ENCODE measurements at places on chromosomes 16 and 17. TPM values are rescaled to one million over a fixed set of nuclear protein-coding genes. Genes with fewer than 3 reads are reported as not detected.

GRCh38 chr17:237406-237955, 56.0 kb upstream of the DOC2B start:
- H3K36me3 ChIP-seq, result no peaks in the 10 kb centered on the region
- H3K27me3 ChIP-seq, result no peaks in the 10 kb centered on the region
- no peak overlapping the region for H3K4me3 ChIP-seq
- H3K27ac ChIP-seq, result no peak overlapping the region
- H3K4me1 ChIP-seq, result peaks cover 2% of the 10 kb centered on the region
- no peak for DNase-seq

DNA sequence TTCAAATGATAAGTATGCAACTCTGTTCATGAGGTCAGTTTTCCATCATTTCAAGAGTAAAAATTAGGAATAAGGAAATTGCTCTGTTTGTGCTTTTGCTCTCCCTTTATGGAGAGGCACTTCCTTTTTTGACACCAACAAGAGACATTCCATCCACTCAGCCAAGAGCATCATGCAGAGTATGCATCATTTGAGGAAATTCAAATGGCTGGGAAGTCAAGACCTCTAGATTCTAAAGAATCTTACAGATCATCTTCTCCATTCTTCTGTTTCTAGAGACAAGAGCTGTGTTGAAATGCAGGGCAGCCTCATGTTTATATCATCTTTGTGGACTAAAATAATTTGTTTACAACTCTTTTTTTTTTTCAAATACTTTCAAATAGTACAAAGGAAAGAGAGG, 669.4 kb downstream of the CDH11 start:
- H3K27ac ChIP-seq, result no peak overlapping the region
- H3K4me1 ChIP-seq, result no peaks in the 10 kb centered on the region
- no peak overlapping the region for H3K4me3 ChIP-seq
- no peaks in the 10 kb centered on the region for H3K36me3 ChIP-seq

GRCh38 chr17:38663125-38663751, 11.5 kb downstream of the EPOP start:
- H3K4me3 ChIP-seq, result no peak overlapping the region
- H3K27me3 ChIP-seq, result no peaks in the 10 kb centered on the region

GRCh38 chr17:63587770-63588169, 12.9 kb upstream of the TACO1 start:
- no peak overlapping the region for H3K4me3 ChIP-seq
- H3K27me3 ChIP-seq, result no peaks in the 10 kb centered on the region

- no peaks in the 10 kb centered on the region for H3K36me3 ChIP-seq
- DNase-seq, result no peak
- peaks cover 2% of the 10 kb centered on the region for H3K4me1 ChIP-seq
- H3K27me3 ChIP-seq, result no peaks in the 10 kb centered on the region
- no peak overlapping the region for H3K4me3 ChIP-seq
These were observed 40.9 kb upstream of the CCNF start for GRCh38 chr16:2388139-2388874.

- DNase-seq, result no peak
- peak overlapping the region; percentile 55 for H3K27ac ChIP-seq
- H3K36me3 ChIP-seq, result peaks cover 12% of the 10 kb centered on the region
These were observed 264.2 kb downstream of the SEC14L1 start for GRCh38 chr17:77404812-77405581.

- peak overlapping the region; percentile 89 for H3K27ac ChIP-seq
- H3K36me3 ChIP-seq, result no peaks in the 10 kb centered on the region
- no peaks in the 10 kb centered on the region for H3K27me3 ChIP-seq
- no peak overlapping the region for H3K4me3 ChIP-seq
- no peak for DNase-seq
- H3K4me1 ChIP-seq, result peaks cover 13% of the 10 kb centered on the region
These were observed 306.7 kb upstream of the XYLT1 start for GRCh38 chr16:17777408-17777863.

DNA sequence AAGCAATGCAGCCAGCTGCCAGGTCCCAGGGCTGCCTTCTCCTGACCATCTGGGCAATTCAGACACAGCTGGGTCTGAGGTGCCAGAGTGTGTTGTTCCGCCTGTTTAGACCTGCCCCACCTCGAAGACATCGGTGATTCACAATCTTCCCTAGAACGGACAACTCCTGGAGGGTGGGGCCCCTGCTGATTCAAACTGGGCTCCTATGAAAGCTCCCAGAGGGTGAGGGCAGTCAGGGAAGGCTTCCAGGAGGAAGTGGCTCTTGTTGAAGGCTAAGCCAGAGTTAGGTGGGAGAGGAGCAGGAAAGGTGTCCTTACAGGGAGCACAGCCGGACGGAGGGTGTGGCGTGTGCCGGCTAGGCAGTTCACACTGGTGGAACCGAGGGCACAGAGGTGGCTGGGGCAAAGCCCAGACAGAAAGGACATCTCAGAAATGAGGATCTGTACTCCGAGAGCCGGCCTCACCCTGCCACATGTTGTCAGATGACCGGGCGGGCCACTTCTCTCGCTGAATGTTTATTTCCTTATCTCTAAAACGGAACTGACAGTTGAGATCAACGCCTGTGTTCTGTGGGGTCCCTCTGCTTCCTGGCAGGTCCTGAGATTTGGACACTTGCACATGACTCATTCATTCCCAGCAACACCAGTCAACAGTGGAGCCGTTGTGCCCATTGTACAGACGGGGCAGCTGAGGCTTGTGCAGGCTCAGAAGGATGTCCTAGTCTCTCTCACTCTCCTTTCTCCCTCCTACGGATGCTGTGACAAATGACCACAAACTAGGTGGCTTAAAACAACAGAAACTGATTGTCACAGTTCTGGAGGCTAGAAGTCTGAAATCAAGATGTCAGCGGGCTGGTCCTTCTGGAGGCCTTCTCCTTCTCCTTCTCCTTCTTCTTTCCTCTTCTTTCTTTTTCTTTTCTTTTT, 26.9 kb upstream of the LITAF start:
- H3K36me3 ChIP-seq, result no peaks in the 10 kb centered on the region
- no peaks in the 10 kb centered on the region for H3K27me3 ChIP-seq
- H3K4me1 ChIP-seq, result no peaks in the 10 kb centered on the region
- no peak overlapping the region for H3K4me3 ChIP-seq

GRCh38 chr17:59838052-59838916, 54.5 kb downstream of the TUBD1 start:
- H3K36me3 ChIP-seq, result peaks cover 46% of the 10 kb centered on the region
- H3K4me3 ChIP-seq, result peak overlapping the region; percentile 53
- DNase-seq, result no peak
- H3K27me3 ChIP-seq, result no peaks in the 10 kb centered on the region
- H3K4me1 ChIP-seq, result peaks cover 11% of the 10 kb centered on the region

GRCh38 chr16:88993166-88993761, 16.3 kb upstream of the CBFA2T3 start:
- no peak overlapping the region for H3K27ac ChIP-seq
- H3K4me3 ChIP-seq, result no peak overlapping the region
- DNase-seq, result no peak
- H3K36me3 ChIP-seq, result no peaks in the 10 kb centered on the region
- no peaks in the 10 kb centered on the region for H3K27me3 ChIP-seq

DNA sequence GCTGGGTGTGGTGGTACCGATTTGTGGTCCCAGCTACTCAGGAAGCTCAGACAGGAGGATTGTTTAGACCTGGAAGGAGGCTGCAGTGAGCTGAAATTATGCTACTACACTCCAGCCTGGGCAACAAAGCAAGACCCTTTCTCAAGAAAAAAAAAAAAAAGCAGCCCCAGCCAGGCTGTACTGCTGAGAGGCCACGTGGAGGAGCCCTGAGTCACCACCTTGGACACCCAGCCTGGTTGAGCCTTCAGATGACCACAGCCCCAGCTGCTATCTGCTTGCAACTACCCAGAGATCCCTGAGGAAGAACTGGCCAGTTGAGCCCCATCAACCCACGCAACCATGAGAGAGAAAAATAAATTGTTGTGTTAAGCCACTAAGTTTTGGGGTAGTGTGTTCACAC, 23.6 kb upstream of the GPRC5C start:
- no peaks in the 10 kb centered on the region for H3K36me3 ChIP-seq
- DNase-seq, result no peak
- H3K27ac ChIP-seq, result no peak overlapping the region
- H3K27me3 ChIP-seq, result no peaks in the 10 kb centered on the region
- H3K4me1 ChIP-seq, result no peaks in the 10 kb centered on the region

GRCh38 chr16:52470585-52470984, 76.4 kb downstream of the TOX3 start:
- H3K4me1 ChIP-seq, result no peaks in the 10 kb centered on the region
- no peak for DNase-seq
- no peaks in the 10 kb centered on the region for H3K36me3 ChIP-seq
- H3K27ac ChIP-seq, result no peak overlapping the region

- H3K4me1 ChIP-seq, result no peaks in the 10 kb centered on the region
- no peaks in the 10 kb centered on the region for H3K27me3 ChIP-seq
- no peak overlapping the region for H3K4me3 ChIP-seq
- no peak overlapping the region for H3K27ac ChIP-seq
These were observed 448.1 kb upstream of the DYNLRB2 start for GRCh38 chr16:80092681-80093080.

DNA sequence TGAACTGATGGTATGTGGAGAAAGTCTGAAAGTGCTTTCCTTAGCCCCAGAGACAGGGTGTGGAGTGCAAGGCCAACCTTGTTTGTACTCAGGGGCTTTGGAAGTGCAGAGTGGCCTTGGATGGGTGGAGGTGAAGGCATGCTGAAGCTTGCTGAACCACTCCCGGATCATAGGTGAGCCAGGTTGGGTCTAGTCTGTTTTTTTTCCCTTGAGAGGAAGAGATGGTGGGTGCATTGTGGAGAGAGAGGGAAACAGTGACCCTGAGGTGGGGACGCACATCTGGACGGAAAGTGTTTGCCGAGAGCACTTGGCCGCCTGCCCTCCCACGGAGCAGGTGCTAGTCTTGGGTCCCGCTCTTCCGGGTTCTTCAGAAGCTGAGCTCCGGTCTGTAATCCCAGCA, 12.5 kb downstream of the ABAT start:
- H3K36me3 ChIP-seq, result no peaks in the 10 kb centered on the region
- no peak for DNase-seq
- no peak overlapping the region for H3K4me3 ChIP-seq
- no peaks in the 10 kb centered on the region for H3K27me3 ChIP-seq

- H3K4me1 ChIP-seq, result peaks cover 19% of the 10 kb centered on the region
- H3K27me3 ChIP-seq, result no peaks in the 10 kb centered on the region
These were observed 171.0 kb downstream of the MAF start for GRCh38 chr16:79429381-79430190.

GRCh38 chr16:80231888-80232287, 308.9 kb upstream of the DYNLRB2 start:
- H3K4me1 ChIP-seq, result peaks cover 4% of the 10 kb centered on the region
- no peaks in the 10 kb centered on the region for H3K27me3 ChIP-seq
- H3K27ac ChIP-seq, result no peak overlapping the region
- no peaks in the 10 kb centered on the region for H3K36me3 ChIP-seq
- no peak for DNase-seq

GRCh38 chr17:74987909-74988711, 678 bp downstream of the CDR2L start:
- H3K27ac ChIP-seq, result peak overlapping the region; percentile 92
- H3K36me3 ChIP-seq, result no peaks in the 10 kb centered on the region
- peak overlapping the region; percentile 93 for H3K4me3 ChIP-seq
- peak; percentile 86 for DNase-seq
- peaks cover 6% of the 10 kb centered on the region for H3K4me1 ChIP-seq

DNA sequence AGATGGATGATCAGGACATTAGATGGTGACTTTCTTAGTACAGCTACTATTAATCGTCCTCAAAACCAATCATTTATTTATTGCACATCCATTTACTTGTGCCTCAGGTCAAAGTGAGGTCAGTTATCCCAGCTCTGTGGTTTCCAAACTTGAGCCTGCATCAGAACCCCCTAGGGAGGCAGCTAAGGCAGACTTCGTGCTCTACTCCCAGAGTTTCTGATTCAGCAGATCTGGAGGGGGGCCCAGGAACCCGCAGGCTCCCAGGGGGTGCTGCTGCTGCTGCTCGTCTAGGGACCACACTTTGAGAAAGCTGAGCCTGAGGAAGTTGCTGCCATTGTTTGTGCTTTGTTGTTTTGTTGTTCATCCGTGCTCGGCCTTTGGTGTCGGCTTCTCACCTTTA, 44.0 kb upstream of the CLEC18B start:
- no peaks in the 10 kb centered on the region for H3K4me1 ChIP-seq
- DNase-seq, result no peak
- no peak overlapping the region for H3K27ac ChIP-seq
- no peaks in the 10 kb centered on the region for H3K27me3 ChIP-seq
- H3K36me3 ChIP-seq, result peaks cover 78% of the 10 kb centered on the region
- no peak overlapping the region for H3K4me3 ChIP-seq

GRCh38 chr16:72836985-72837384, 210.9 kb downstream of the ZFHX3 start:
- H3K4me3 ChIP-seq, result no peak overlapping the region
- H3K27ac ChIP-seq, result no peak overlapping the region
- H3K4me1 ChIP-seq, result peaks cover 21% of the 10 kb centered on the region
- no peaks in the 10 kb centered on the region for H3K36me3 ChIP-seq
- no peaks in the 10 kb centered on the region for H3K27me3 ChIP-seq

- H3K4me1 ChIP-seq, result no peaks in the 10 kb centered on the region
- H3K27ac ChIP-seq, result no peak overlapping the region
These were observed 8.5 kb downstream of the SLC22A31 start for GRCh38 chr16:89191901-89192185.

GRCh38 chr17:51793686-51794085, 364.8 kb downstream of the CA10 start:
- no peaks in the 10 kb centered on the region for H3K36me3 ChIP-seq
- DNase-seq, result no peak
- H3K27me3 ChIP-seq, result no peaks in the 10 kb centered on the region
- no peaks in the 10 kb centered on the region for H3K4me1 ChIP-seq
- H3K4me3 ChIP-seq, result no peak overlapping the region

DNA sequence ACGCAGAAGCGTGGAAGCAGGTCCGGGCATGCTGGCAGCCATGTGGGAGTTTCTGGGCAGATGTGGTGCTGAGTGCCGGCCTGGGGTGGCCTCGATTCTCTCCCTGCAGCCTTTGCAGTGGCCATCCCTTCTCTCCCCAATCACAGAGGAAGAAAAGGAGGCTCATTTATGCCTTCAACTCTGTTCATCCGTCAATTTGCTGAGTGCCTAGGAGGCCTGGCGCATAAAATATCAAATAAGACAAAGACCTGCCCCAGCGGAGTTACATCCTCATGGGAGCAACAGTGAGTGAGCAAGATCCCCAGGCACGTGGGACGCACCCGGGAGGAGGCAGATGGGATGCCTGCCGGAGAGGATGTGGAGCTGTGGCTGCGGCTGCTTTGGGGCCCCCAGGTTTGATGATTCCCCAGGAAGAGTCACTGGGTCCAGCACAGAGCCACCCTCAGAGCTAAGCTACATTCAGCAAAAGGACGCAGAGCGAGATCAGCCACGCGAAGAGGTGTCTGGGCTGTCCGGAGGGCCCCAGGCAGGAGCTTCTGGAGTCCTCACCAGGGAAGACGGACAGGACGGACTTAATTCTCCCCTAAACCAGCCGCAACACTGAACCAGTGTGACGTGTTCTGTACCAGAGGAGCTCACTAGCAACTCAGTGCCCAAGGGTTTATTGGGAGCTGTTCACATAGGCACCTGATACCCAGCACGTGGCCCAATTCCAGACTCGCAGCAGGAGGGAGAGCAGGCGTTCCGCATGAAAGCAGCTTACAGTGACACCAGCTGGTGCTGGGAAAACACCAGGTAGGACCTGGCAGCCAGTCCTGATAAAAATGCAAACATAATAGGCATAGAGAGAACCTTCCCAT, 11.3 kb downstream of the CA5A start:
- H3K4me1 ChIP-seq, result no peaks in the 10 kb centered on the region
- H3K36me3 ChIP-seq, result no peaks in the 10 kb centered on the region
- no peak overlapping the region for H3K4me3 ChIP-seq
- H3K27ac ChIP-seq, result no peak overlapping the region
- no peaks in the 10 kb centered on the region for H3K27me3 ChIP-seq

The RHBDL3 gene
- 0.39 TPM for polyA plus RNA-seq

The SEZ6L2 gene
- 59.8 TPM for polyA plus RNA-seq

The ACSM2A gene
- polyA plus RNA-seq, result not detected

The HOXB7 gene
- not detected for polyA plus RNA-seq

The PRPF8 gene
- polyA plus RNA-seq, result 123 TPM

The DNAH17 gene
- polyA plus RNA-seq, result not detected

The SCNN1B gene
- not detected for polyA plus RNA-seq

All from SK-N-SH (cell line).